ENCODE measurements at places on chromosomes 13 and 19. TPM values are rescaled to one million over a fixed set of nuclear protein-coding genes. Genes with fewer than 3 reads are reported as not detected.

The MYO1F gene
- 112 TPM for polyA plus RNA-seq

The CCDC70 gene
- not detected for polyA plus RNA-seq

The NLRP9 gene
- polyA plus RNA-seq: not detected

- no peak for DNase-seq
- peaks cover 14% of the 10 kb centered on the region for H3K4me1 ChIP-seq
- peak overlapping the region; percentile 73 for H3K4me3 ChIP-seq
- H3K36me3 ChIP-seq: peaks cover 7% of the 10 kb centered on the region
Measured at GRCh38 chr19:1811472-1811894, 593 bp downstream of the ATP8B3 start.

- no peaks in the 10 kb centered on the region for H3K27me3 ChIP-seq
- H3K27ac ChIP-seq: no peak overlapping the region
- H3K36me3 ChIP-seq: no peaks in the 10 kb centered on the region
- H3K4me1 ChIP-seq: no peaks in the 10 kb centered on the region
Measured at GRCh38 chr13:46982856-46983582, 86.2 kb upstream of the HTR2A start.

Measured in CD4-positive, alpha-beta memory T cell (primary cell).